ENCODE measurements at places on chromosomes 1 and 21.

DNA sequence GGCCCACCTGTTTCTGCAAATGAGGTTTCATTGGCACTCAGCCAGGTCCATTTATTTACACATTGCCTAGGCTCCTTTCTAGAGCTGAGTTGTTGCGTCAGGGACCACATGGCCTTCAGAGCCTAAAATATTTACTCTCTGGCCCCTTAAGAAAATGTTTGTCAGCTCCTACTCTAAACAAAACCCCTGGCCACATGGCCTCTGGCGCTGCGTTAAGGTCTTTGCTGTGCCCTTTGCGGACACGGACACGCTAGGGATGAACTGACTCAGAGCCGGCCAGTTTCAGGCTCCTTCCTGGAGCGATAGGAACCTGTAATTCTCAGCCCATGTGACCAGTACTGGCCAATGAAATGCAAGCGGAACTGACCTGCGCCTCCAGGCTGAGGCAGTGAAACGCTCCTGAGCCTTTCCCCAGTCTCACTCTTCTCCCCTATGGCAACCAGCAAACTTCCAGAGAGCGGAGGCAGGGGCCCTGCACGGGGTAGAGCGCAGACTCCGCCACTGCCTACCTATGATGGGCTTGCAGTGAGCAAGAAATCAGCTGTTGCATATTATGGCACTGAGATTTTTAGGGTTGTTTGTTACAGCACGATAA is 160.3 kb downstream of the ETS2 start:
- no peak for DNase-seq

DNA sequence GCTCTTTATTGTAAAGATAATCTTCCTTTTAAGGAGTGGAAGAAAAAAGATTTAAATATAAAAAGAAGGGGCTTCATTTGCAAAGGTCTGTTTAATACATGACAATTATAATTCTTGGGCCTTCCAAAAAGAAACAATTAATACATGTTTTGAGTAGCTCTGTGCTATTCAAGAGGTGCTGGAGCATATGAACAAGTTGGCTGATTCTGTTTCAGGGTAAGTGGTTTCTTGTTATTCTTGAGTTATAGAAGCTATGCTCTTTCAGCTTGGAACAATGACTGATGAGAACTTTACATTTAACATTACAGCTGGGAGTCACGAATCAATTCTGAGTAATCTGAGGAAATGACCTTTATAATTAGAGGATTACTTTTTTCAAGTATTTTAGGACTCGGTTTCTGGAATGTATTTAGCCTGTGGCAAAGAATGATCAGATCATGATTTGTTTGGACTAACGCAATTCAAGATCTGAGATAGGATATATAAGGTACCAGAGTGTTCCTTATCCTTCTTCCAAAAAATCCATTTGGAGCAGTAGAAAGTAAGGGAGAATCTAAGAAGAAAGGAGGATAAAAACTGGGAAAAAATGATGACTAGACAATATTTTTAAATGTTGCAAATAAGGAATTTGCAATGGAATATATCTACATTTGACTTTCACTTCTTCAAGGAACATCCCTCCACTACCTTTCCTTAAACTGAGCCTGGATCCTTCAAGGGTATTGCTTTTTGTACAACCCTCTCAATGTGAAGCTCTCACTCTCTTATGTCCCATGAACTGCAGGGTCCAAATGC is 77.1 kb upstream of the KCTD3 start:
- no peak for DNase-seq

DNA sequence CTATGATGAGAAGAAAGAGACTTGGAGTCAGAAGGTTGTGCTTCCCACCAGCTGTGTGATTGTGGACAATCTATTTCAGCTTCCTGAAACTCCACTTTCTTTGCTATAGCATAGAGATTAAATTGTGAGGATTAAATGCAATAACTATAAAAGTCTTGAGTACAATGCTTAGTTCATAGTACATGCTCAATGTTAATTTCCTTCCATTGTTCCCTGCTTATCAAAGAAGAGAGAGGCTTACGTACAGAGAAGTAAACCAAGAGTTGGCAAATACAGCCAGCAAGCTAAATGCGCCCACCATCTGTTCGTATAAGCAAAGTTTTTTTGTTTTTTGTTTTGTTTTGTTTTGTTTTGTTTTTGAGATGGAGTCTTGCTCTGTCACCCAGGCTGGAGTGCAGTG is 317.9 kb upstream of the NFIA start:
- no peak for DNase-seq

GRCh38 chr21:38293113-38293512 is 36.3 kb downstream of the KCNJ15 start:
- no peak for DNase-seq

DNA sequence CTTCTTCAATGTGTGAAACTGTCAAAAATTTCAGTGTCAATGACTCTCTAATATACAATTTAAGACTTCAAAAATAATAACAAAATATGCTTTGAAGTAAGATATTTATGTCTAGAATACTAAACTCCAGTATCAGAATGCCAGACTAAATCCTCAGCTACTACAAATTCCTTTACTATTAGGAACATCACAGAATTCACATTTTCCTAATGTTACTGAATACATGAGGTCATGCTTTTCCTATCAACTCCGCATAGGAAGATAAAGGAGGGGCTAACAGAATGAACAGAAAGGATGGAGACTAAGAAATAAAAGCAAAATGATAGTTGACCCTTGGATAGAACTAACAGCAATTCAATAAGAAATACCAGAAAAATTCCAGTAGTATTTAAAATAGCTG is 292.7 kb downstream of the SDCCAG8 start:
- DNase-seq, result no peak

GRCh38 chr1:66360285-66360724 is 173.6 kb upstream of the SGIP1 start:
- DNase-seq, result no peak

DNA sequence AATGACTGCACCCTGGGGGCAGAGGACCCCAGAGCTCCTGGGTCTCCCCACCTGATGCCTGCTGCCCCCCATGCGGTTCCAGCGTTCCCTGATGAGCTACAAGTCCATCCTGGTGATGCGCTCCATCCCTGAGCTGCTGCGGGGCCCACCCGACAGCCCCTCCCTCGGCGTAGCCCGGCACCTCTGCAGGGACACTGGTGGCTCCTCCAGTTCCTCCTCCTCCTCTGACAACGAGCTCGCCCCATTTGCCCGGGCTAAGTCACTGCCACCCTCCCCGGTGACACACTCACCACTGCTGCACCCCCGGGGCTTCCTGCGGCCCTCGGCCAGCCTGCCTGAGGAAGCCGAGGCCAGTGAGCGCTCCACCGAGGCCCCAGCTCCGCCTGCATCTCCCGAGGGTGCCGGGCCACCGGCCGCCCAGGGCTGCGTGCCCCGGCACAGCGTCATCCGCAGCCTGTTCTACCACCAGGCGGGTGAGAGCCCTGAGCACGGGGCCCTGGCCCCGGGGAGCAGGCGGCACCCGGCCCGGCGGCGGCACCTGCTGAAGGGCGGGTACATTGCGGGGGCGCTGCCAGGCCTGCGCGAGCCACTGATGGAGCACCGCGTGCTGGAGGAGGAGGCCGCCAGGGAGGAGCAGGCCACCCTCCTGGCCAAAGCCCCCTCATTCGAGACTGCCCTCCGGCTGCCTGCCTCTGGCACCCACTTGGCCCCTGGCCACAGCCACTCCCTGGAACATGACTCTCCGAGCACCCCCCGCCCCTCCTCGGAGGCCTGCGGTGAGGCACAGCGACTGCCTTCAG is 35.5 kb downstream of the TRIM11 start:
- no peak for DNase-seq

DNA sequence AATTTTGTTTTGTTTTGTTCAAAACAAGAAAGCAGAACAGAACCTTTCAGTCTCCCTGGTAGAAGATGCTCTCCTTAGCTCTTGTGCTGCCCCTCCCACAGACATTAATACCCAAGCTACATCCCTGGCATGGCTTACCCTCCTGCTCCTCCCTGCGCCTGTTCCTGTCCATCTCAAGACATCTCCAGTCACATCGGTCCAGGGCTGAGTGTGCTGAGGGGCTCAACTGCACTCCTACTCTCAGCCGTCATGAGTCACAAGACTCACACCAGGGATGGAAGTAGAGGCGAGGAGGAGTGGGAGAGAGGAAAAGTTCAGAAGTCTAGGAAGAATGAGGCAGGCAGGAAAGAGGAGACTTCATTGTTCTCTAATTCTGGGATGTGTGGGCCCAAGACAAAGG is 9.2 kb upstream of the TACSTD2 start:
- DNase-seq, result no peak

GRCh38 chr1:67451356-67451755 is 21.2 kb upstream of the SERBP1 start:
- no peak for DNase-seq

Data from amniotic stem cell (primary cell).